ENCODE measurements at places on chromosomes 7 and 10.

DNA sequence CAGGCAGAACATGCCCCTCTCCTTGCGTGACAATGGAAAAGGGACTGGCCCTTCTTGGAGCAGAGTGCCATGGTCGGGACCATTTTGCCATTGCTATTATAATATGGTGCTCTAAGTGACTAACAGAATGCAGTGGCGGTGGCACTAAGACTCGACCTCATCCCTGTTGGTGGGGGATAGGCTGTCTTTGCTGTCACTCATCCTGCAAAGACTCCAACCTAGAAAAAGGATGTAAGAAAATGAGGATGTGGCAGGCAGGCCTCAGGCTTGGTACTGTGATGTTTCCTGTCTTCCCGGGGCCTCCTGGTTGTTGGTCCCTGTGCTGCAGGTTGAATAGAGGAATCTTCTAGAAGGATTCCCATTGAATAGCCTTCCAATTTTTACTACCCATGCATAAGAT, 18.6 kb downstream of the BLNK start:
- no peak for DNase-seq

DNA sequence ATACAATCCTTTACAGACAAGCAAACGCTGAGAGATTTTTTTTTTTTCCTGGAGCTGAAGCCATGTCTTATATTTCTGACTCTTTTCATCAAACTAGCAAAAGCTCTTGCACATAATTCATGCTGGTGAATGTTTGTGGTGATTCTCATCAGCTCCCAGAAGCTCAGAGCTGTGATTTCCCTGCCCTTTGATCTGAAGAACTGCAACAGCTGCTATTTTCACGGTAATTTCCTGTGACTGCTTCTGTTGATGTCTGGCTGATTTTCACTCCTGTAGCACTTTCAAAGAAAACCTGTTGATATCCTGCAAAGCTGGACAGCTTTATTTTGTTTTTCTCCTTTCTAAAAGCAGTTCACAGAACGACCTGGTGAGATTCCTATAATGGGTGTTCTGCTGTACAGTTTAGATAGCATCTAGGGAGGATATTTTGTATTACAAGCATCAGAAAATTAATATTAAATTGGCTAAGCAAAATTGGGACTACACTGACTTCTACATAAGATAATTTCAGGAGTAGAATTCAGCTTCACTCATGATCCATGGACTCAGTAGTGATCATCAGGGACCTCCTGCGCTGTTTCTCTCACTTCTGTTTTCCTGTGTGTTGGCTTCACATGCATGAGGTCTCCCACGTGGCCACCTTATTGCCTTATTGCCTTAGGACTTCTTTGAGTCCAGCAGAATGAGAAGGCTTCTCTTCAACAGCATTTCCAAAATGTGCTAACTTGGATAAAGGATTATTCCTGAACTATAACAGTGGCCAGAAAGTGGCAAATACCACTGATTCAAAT, 1111.6 kb upstream of the SORCS1 start:
- DNase-seq, result no peak

GRCh38 chr7:156777364-156778069, 115.5 kb downstream of the LMBR1 start:
- peak; percentile 27 for DNase-seq

GRCh38 chr7:140192620-140193019, 15.8 kb upstream of the KDM7A start:
- DNase-seq, result no peak

GRCh38 chr7:64787295-64787694, 6.9 kb upstream of the ZNF138 start:
- DNase-seq, result no peak

- no peak for DNase-seq
Measured at GRCh38 chr7:11831156-11831735, 752 bp downstream of the THSD7A start.

DNA sequence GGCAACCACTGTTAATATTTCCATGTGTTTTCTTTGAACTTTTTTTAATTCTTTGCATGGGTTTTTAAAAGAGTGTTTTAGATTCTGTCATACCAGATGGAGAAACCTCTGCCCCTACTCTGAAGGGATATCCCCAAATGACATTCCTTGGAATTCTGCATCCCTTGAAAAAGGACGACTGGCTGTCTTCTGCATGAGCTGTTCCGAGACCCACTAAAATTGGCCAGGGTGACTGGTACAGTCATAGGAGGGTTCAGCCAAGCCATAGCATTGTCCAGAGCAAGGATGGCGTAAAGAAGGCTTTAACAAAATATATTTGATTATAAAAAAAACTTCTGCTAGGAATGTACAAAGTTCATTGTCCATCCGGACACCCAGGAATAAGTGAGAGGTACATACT, 952.9 kb downstream of the NRG3 start:
- DNase-seq, result no peak

- no peak for DNase-seq
Measured at GRCh38 chr7:2706685-2707126, 18.7 kb downstream of the AMZ1 start.

DNA sequence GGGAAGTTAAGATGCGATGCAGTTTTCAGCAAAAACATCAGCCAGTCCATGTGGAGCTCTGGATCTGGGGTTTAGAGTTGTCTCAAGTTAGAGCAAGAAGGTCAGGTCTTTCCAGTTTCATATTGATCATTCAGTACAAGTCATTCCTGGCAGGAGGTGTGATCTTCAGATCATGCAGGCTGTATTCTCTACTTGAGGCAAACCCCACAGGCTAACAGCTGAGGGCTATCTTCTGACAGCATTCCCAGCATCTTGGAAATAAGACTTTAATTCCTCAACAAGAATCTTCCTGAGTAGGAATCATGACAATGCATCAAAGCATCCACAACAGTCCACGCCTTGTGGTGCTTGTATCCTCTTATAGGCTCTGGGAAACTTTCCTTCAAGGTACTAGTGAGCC, 94.9 kb upstream of the ZNF438 start:
- no peak for DNase-seq

DNA sequence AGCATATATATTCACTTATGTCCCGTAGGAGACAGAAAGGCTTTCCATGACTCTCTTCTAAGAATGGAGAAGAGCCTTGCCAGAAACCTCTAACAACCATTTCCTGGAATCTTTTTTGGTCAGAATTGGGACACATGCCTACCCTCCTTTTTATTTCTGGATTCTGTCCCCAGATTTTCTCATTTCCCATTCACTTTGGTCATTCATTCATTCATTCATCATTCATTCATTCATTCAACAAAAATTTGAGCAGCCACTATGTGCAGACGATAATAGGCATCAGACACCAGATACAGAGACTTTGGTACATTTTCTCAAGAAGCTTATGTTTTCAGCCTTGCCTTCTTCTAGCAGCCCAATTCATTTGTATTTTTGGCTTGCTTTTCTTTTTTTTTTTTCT, 6.0 kb downstream of the ENTPD7 start:
- no peak for DNase-seq

All from activated naive CD4-positive, alpha-beta T cell treated with anti-CD3 and anti-CD28 coated beads, Interleukin-2, amount 50 U/mL, for 72 hours (primary cell).